ENCODE measurements at places on chromosomes 2 and 18. TPM values are rescaled to one million over a fixed set of nuclear protein-coding genes. Genes with fewer than 3 reads are reported as not detected.

DNA sequence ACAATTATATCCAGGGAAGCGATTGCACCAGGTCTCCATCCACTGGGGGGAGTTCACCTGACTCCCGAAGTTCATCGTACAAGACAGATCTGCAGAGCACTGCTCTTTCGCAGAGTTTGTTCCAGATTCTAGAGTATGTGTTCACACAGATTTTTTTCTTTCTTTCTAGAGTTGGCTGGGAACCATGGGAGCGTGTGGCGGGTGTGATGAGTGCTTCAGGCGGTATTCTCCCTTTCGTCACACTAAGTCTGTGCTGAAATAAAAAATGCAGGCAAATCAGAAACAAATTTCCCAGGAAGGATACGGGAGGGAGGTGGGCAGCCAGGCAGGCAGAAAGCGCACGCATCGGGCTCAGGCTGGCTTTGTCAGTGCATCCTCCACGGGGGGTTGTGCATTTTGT lies 129.8 kb upstream of the SOX11 start:
- ATAC-seq = no peak

GRCh38 chr2:71082402-71083252 lies 14.2 kb downstream of the NAGK start:
- no peak for ATAC-seq

The CCDC85A gene
- total RNA-seq = 3.2 TPM

The UGT1A4 gene
- not detected for total RNA-seq

The TBR1 gene
- not detected for total RNA-seq
